ENCODE measurements at places on chromosomes 1 and 21.

DNA sequence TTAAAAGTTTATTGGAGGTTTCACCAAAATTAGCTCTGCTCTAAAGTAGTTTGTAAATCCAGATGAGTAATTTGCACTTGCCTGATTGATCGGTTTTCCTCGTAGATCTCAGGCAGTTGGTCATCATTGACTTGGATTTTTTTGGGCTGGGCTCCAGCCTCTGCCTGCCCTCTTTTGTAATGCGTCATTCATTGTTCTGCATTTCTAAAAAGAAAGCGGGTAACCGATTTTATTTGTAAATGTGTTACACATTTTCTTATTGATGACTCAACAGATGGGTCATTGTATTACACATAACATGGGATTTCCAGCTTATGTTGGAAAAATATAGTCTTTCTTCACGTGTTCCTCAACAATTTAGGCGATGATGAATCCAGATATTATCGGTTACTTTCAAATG, 5.5 kb downstream of the ETS2 start:
- DNase-seq = no peak

DNA sequence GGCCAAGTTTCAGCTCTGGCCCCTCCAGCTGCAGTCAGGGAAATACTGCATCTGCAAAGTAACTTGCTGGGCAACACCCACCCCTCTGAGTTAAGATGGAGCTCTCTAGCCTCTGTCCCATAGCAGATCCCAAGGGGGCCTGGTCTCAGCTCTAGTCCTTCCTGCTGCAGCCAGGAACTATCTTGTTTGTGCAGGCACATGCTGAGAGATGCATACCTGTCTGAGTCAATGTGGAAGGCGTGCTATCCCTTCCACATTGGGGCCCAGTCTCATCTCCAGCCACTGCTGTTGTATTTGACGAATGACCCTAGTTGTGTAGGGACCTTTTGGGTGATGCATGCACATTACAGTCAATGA, 76.4 kb downstream of the CTH start:
- no peak for DNase-seq

- no peak for DNase-seq
Observed at GRCh38 chr1:34710812-34711211, 44.0 kb upstream of the GJB5 start.

- DNase-seq = peak; percentile 97
Observed at GRCh38 chr1:9129266-9130041, 552 bp upstream of the GPR157 start.

DNA sequence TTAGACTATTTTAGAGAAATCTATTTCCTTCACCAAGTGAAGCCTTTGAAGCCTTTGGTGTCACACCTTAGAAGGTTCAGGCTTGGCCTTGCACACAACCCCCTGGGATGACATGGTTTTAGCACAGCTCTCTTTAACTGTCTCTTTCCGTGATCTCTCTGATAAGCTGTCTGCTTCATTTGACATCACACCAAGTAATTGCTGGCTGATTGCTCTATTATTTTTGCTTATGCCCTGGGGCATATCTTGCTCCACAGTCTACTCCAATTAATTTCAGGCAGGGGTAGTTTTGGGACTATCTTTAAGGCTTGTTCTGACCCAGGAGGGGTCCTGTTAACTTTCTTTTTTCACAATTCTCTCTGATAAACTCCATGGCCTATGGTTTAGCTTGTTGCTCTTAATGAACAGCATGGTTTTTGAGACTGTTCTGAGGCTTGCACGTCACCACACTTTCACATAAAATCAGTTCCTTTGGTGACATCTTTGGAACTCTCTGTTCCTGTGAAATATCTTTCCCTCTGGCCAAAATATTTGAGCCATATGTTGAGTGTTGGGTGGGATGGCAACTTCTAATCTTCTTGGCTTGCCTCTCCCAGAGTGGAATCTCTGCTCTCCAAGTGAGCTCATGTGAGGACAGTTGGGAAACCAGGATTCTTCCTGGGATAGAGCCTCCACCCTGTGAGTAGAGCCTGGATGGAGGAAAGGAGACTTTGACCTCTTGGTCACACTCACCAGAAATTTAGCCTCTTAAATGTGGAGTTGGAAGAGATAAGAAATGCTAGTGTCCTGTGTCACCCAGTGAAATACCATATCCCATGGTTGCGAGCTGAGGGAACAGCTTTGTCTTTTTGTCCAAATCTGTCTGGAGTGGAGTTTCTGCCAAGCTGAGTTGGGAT, 63.6 kb downstream of the MAP3K21 start:
- DNase-seq = no peak

DNA sequence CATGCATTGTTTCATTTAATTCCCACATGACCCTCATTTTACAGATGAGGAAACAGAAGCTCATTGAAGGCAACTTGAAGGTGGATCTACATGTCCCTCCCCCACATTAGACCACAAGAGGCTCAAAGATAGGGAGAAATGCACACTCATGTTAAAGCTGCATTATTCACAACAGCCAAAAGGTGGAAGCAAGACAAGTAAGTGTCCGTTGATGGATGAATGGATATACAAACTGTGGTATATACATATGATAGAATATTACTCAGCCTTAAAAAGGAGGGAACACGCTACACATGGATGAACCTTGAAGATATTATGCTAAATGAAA, 149.7 kb upstream of the JUN start:
- no peak for DNase-seq

DNA sequence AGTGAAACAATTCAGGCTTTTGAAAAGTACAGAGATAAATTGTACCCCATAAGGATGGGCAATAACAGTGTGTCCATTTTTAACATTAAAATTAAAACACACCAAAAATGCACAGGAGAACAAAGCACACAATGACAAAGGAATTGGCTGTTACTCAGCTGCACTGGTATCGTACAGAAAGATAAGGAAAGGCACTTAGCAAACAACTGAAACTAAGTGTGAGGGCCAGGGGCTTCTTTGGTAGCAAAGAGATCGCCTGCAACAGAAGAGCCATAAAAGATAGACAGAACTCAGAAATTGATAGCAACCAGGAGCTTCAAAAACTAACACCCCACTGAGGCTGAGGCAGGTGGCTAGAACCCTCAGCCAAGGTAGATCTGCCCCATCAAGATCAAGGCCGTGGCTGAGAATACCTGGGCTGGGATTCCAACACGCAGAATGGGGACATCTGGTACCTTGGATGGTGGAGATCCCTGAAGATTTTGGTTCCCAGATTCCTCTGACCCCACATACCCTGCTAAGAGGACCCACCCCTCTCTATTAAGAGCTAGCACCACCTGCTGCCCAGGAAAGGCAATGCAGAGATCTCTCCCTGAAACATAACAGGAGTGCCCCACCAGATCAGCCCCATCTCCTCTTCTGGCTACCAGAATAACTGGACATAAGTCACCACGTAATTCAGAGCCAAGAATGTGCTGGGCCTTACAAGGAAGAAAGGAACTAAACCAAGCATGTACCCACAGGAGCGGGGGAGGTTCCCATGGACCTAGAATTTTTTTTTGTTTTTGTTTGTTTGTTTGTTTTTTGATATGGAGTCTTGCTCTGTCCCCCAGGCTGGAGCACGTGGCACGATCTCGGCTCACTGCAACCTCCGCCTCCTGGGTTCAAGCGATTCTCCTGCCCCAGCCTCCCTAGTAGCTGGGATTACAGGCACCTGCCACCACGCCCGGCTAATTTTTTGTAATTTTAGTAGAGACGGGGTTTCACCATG, 16.2 kb downstream of the PLEKHO1 start:
- DNase-seq = no peak

DNA sequence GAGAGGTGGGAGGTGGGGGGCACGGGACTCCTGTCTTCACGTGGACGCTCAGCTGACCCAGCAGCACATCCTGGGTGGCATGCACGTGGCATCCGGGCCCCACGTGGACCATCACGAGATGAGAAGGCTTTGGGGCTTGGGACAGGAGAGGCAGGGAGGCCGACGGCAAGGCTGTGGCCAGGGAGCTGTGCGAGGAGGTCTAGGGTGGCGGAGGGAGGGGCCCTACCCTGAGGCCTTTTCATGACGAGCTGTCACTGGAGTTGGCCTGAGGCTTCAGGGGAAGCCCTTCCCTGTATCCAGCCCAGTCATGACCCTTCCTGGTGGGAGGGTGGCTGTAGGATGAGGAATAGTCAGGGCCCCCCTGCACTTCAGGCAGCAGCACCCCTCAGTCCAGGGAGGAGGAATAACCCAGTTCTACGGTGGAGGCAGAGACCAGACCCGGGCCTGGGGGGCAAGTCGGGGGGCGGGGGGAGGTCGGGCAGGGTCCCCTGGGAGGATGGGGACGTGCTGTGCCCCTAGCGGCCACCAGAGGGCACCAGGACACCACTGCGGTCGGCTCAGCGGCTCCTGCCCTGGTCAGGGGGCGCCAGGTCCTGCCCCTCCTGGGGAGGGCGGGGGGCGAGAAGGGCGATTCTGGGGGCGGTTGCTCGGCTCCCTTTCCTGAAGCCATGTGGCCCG, 2.0 kb upstream of the PERM1 start:
- no peak for DNase-seq

DNA sequence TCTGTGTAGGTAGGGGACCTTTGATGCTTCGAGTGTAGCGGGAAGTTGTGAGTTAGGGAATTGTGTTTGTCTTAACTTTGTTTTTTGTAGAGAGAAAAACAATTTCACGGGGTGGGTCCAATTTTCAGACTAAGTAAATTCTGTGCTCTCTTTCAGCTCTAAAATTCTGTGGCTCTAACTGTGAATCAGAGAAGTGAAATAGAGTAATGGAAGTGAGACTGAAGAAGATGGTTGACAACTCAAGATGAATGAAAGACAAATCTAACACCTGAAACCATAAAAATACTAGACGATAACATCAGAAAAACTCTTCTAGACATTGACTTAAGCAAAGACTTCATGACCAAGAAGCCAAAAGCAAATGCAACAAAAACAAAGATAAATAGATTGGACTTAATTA, 4.4 kb upstream of the FMO1 start:
- no peak for DNase-seq

GRCh38 chr1:180675586-180675985, 43.8 kb downstream of the XPR1 start:
- DNase-seq = no peak

GRCh38 chr21:28602546-28602945, 390.1 kb downstream of the LTN1 start:
- DNase-seq = no peak

GRCh38 chr1:109502364-109502851, 7.1 kb downstream of the AMIGO1 start:
- no peak for DNase-seq

DNA sequence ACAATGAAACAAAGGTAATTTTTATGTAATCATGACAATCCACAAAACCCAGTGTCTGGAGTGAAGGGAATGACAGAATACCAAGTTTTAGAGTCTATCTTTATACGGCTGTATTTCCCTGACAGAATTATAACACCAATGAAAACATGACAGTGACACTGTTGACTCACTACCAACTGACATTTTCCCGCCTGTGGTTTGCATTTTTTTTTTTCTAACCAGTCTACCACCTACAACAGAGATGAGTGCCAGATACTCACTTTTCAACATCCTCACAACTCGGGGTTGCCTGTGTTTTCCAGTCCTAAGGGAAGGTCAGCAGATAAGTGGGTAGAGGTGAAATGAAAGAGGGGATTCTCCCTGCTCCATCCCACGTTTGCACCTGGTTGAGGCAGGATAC, 118.9 kb downstream of the KCNJ6 start:
- no peak for DNase-seq

- DNase-seq = no peak
Observed at GRCh38 chr1:4149281-4149680, 249.2 kb upstream of the C1orf174 start.

DNA sequence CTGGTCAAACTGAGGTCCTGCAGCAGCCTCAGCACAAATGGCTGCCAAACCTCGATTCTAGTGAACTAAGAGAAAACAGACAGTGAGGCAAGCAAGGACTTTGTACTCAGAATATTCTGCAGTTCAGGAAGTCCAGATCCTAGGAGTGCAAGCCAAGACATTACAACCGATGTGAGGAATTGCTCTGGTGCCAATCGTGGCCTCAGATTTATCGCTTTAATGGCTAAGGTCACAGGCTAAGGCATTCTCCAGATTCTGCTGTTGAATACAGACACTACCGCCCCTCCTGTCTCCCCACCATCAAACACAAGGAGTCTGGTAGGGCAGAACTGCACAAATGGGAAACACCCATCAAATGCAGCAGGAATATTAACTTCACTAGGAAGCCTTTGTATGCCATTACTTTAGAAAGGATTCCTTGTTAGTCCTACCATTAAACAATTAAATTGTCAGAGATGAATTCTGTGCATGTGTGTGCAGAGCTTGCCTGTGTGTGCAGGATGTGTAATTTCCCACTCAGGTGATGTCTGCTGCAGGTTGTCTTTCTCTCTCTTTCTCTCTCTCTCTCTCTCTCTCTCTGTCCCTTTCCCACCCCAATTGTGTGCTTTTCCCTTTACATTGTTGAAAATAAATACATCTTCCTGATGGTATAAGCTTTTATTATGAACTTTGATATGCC, 9.2 kb upstream of the SERTAD4 start:
- no peak for DNase-seq

- DNase-seq = no peak
Observed at GRCh38 chr1:120178799-120179756, 2.8 kb upstream of the SEC22B start.

GRCh38 chr1:201181726-201182125, 8.9 kb upstream of the IGFN1 start:
- peak; percentile 43 for DNase-seq

DNA sequence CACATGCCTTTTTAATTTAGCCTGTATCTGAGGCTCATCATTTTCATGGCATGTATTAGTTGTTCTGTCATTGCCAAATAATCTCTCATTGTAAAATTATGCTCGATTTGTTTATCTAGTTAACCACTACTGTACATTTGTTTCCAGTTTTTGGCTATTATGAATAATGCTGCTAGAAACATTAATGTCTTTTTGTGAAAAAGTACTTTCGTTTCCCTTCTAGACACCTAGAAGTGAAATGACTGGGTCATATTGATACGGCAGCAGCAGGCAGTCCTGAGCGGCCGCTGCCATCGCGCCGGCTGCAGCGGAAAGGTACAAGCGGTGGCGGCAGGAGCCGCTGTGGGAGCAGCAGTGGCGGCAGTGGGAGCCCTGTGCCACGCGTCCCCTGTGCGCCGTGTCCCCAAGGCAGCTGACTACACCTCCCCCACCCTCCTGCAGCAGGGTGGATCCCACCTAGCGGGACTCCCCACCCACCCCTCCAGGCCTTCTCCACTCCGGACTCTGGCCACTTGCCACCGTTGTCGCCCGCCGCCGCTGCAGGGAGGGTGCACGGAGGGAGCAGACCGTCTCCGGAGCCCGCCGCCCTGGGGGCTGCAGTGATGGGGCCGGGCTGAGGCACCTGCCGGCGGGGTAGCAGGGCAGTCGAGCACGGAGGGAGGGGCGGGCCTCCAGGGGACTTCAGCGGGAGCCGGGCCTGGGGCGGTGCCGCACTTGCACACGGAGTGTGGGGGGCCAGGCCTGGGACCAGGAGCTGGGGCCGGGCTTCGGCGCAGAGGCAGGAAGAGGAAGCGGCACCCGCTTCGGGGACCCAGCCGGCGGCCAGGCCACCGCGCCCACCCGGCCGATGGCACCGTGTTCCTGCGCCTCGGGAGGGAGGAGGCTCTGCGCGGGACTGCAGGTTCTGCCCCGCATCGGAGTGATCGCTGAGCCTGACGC, 66.8 kb upstream of the RGS7 start:
- no peak for DNase-seq

- no peak for DNase-seq
Observed at GRCh38 chr1:201206176-201206575, 15.6 kb downstream of the IGFN1 start.
